Fibroblast of villous mesenchyme (primary cell): ENCODE measurements at places on chromosomes 3 and 15. TPM values are rescaled to one million over a fixed set of nuclear protein-coding genes. Genes with fewer than 3 reads are reported as not detected.

RAD51 gene
- 3.5 and 4.2 TPM in 2 replicates for total RNA-seq

PIERCE2 gene
- total RNA-seq = 1.3 TPM in 2 replicates

RBP2 gene
- not detected in 2 replicates for total RNA-seq

BFSP2 gene
- total RNA-seq = not detected in 2 replicates

CADPS gene
- 1.6 TPM in 1 of 2 replicates, not detected in the other for total RNA-seq

EFL1 gene
- 18.0 and 22.9 TPM in 2 replicates for total RNA-seq

IL12A gene
- total RNA-seq = 0.64 and 2.2 TPM in 2 replicates

EIF3J gene
- total RNA-seq = 39.3 and 52.2 TPM in 2 replicates

LXN gene
- total RNA-seq = 32.0 and 50.9 TPM in 2 replicates

STRC gene
- total RNA-seq = not detected in 2 replicates

GOLGA6B gene
- total RNA-seq = not detected in 2 replicates

SEC11A gene
- total RNA-seq = 170 and 225 TPM in 2 replicates

DNA sequence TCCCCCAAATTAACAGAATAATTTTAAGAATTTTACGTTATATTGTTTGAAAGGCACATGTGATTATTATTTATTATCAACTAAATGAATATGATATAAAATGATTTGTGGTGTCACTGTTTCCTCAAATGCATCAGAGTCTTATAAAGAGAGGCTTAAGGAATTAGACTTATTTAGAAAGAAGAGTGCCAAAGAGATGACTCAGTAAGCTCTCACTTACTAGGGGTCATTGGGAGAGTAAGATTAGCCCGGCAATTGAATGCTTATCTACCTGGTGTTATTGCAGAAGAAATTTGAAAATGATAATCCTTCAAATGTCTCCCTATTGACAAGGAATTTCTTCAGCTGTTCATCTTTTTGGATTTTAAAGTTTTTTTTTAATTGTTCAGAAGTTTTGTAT lies 408.7 kb downstream of the OXSM start:
- no peak for DNase-seq

GRCh38 chr3:150362515-150363302 lies 45.4 kb upstream of the TSC22D2 start:
- no peak for DNase-seq

DNA sequence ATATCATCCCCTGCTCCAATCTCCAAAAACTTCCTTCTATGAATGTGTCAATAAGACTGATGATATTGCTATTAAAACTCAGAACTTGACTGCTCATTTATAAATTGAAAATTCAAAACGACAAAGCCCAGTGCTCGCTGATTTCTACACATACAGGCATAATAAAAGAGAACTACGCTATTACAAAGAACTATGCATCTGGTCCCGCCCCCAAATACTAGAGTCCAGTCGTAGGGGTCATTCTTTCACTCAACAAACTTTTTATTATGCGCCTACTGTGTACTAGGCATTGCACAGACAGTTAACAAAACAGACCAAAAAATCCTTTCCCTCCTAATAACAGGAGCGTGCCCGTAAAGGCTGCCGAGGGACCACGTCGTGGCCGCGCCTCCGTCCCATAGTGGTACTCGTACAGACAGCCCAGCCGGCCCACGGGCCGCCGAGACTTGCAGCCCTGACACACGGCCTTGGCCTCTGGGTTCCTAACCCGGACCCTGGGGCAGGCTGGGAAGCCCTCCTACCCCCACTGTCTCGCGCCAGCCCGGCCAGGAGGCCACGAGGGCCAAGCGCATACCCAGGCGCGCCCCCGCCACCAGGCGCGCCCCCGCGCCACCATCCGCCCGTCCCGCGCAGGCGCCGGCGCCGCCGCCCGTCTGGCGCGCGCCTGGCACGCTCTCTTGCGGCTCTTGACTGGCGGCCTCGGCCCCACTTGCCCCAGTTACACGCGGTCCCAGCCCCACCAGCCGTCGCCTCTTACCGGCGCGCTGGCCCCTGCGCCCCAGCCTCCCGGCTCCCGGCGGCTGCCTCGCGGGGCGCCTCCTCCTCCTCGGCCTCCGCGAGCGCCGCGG lies 757 bp downstream of the AVEN start:
- DNase-seq = peak; percentile 70

GRCh38 chr15:83503595-83504364 lies 56.6 kb downstream of the SH3GL3 start:
- DNase-seq = no peak

GRCh38 chr15:66730168-66731021 lies 28.4 kb downstream of the SMAD6 start:
- DNase-seq = peak; percentile 41

GRCh38 chr3:139434764-139435307 lies 41.5 kb downstream of the RBP2 start:
- DNase-seq = peak; percentile 91

- DNase-seq = no peak
Measured at GRCh38 chr15:50496692-50497091, 49.8 kb downstream of the USP50 start.

- no peak for DNase-seq
Measured at GRCh38 chr3:64358176-64358575, 132.9 kb upstream of the PRICKLE2 start.

GRCh38 chr3:100956276-100956675 lies 36.9 kb downstream of the ABI3BP start:
- no peak for DNase-seq

DNA sequence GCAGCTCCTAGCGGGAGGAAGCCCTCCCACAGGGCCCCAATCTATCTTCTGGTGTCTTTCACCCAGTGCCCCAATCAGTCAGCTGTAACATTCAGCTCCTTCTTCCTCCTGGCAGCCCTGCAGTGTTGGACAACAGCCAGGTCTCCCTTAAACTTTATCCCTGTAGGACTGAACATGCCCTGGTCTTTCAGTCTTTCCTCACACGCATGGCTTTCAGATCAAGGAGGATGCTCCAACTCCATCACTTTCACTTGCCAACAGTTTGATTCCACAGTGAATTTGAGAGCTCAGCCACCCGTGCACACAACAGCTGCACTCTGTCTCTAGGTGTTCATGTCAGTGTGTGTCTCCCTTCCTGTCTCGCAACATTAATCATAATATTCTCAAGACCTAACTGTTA lies 28.5 kb upstream of the LRRC34 start:
- DNase-seq = no peak

DNA sequence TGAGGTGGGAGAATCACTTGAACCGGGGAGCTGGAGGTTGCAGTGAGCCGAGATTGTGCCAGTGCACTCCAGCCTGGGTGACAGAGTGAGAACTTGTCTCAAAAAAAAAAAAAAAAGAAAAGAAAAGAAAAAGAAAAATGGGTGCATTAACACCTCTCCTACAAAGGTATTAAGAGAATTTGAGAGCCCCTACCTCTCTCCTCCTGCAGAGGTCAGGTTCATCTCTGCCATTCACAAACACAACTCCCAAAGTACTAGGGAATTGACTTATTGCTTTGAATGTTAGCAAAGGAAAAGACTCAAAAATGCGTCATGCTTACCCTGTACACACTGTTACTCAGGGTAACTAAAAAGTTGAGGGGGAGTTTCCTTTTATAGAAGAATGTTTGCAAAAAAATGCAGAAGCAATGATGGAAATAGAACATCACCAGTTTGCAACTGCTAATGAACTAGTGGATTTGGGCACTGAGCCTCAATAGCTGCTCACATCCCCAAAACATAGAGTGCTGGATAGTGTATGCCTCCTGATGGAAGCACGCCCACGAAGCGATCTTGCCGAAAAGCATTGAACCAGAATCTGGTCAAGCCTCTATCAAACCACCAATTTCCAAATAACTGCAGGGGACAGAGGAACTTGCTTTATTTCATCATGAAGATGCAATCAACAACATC lies 15.5 kb upstream of the LYZL4 start:
- no peak for DNase-seq

GRCh38 chr3:187954873-187955586 lies 198.9 kb upstream of the LPP start:
- DNase-seq = peak; percentile 96

DNA sequence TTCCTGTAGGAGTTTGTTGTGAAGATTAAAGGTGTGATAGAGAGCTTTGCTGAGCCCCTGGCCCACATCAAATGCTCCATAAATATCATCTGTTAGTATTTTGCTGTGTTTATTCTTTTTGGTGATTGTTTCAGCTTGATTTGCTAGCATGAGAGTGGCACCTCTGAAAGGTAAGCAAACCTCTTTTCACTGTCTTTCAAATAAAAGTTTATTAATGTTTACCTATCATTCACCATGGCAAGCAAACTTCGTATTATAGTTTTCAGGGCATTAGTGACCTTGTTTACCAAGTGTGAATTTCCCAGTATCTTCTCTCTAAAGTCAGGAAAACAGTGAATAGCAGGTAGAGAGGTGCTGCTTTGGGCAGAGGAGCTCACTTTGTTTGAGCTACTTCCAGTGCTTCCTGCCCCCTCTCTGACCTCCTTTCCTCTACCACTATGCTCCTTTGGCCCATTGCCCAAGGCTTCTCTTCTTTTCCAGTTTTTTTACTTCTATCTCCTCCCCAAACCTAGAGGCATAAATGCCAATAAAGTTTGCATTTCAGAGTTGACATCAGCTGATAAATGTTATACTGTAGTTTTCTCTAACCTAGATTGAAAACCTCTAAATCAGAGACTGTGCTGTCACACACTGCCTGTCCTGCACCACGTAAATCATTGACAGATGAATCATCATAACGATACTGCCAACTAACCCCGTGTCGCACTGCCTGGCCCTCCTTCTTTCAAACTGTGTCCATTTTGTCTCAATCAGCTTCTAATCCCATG lies 569.0 kb downstream of the TUSC7 start:
- no peak for DNase-seq

GRCh38 chr15:55902981-55903380 lies 90.4 kb downstream of the NEDD4 start:
- no peak for DNase-seq

DNA sequence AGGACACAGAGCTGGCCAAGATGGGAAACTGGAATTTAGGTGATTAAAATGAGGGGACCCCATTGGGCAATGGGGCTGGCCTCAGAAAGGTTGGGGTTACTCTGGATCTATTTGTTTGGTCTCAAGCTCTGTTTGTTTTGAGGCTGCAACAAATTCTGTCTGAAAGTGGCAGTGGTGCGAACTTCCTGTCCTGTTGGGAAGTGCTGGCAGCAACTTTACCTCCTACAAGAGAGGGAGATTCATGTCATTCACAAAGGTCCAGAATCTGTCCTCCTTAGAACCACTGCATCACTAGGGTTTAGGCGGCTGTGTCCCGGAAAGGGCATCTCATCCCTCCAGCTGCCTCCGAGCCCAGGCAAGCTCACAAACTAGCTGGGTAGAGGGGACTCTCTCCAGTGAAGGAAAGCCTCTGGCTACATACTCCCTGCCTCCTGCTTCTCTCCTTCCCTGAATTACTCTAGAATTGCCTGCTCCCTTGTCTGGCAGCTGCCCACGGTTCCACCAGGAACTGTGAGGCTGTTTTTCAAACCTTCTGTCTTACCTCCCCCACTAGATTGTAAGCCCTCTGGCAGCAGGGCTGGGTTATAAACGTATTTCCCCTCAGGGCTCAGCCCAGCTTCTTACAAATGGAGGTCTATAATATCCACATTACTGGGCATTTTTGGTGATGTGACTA lies 23.6 kb downstream of the MEGF11 start:
- no peak for DNase-seq

DNA sequence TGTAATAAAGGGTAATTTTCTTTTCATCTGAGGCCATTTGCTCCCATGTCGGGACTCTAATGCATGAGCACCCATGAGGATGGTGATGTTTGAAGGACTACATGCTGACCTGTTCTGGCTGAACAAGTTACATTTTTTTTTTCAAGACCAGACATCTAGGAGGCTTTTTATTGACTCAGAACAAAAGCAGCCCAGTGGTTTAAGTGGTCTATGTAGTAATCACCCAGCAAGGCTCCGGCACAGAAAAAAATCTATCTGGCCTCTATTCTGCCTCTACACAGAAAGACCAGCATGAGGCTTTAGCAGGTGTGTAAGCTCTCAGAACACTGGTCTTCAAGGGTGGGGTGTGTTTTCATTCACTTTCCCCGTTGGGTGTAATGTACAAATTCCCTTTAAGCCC lies 95.1 kb upstream of the ZBED2 start:
- DNase-seq = no peak

GRCh38 chr15:62498278-62498677 lies 333.2 kb upstream of the C2CD4B start:
- no peak for DNase-seq

- peak; percentile 90 for DNase-seq
Measured at GRCh38 chr15:31216215-31216911, 110.3 kb upstream of the KLF13 start.

GRCh38 chr15:67998599-67999133 lies 55.4 kb upstream of the PIAS1 start:
- DNase-seq = peak; percentile 66
